ENCODE measurements at places on chromosomes 6 and 20.

DNA sequence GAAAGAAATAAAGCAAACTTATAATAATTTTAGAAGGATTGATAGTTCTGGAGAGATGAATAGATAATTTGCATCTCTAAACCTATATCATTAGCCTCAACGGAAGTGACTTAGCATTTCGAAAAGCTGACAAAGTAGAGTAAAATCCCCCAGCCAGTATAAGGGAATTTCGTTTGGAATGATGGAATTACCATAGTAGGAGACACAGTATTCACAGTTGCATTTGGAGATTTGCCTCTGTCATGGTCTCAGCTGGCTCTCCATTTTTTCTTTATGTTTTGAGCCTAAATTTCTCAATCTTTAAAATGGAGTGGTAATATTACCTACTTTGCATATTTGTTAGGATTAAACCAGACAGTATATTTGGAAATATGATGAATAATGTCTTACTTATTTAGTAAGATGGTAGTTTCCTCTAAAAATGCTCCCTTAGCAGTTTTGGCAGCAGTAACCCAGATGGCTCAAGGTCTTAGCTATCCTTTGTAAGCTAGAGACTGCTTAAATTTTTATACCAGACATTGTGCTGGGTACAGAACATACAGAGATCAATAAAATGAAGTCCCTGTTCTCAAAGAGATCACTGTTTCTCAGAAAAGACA, 58.2 kb downstream of the SMAP1 start:
- no peak for DNase-seq

DNA sequence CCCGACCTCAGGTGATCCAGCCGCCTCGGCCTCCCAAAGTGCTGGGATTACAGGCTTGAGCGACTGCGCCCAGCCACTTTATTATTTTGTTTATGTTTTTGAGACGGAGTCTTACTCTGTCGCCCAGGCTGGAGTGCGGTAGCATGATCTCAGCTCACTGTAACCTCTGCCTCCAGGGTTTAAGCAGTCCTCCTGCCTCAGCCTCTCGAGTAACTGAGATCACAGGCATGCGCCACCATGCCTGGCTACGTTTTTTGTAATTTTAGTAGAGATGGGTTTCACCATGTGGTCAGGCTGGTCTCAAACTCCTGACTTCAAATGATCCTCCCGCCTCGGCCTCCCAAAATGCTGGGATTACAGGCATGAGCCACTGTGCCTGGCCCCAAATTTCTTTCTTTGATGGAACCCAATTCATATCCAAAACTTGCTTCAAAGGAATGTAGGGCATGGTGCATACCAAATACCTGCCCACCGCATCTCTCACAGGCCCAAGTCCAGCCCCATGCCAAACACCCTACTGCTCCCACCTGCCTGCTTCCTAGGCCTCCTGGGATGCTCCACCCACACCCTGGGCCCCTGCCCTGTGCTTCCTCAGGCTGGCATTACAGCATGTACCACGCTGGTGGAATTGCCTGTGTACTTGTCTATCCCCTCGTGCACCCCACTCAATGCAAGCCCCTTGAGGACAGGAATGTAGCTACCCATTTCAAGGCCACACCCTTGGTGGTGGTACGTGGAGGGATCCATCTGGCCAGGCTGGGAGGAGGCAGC, 4.9 kb upstream of the HMGA1 start:
- DNase-seq: no peak

DNA sequence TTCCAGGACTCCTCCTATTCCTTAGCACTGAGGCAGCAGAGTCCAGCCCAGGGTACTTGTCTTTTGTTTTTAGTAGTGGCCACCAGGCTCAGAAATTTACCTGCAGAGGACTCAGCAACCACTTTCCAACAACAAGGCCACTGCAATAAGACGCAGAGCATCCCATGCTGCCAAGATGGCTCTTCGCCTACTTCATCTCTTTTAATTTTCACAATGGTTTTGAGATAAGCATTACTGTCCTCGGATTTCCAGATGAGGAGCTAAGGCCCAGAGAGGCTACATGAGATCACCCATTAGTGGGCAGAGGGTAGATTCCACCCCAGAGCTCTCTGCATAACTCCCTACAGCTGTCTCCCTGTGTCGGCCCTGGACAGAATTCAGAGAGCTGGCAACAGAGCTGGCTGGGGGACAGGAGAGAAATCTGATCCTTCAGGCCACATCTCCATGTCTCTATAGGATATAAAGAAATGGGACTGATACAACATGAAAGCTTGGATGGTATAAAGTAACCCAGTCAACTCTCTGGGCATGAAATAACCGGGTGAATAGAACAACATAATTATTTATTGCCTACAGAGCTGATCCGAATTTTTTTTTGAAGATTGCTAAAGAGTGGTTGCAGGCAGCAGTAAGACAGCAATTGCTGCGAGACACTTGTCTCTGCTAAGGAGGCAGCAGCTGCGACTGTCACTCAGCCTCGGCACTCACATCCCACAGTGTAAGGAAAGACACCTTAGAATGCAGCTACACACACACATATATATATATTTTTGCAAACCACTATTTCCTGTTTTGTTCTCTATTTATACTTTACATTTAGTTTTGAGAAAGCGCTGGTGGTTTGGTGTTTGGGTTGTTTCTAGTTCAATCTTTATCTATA, 37.2 kb downstream of the SCML4 start:
- peak; percentile 55 for DNase-seq

- DNase-seq: no peak
These were observed 207.5 kb downstream of the HIVEP2 start for GRCh38 chr6:142737368-142738034.

- no peak for DNase-seq
These were observed 72.9 kb upstream of the MYL9 start for GRCh38 chr20:36468149-36469000.

DNA sequence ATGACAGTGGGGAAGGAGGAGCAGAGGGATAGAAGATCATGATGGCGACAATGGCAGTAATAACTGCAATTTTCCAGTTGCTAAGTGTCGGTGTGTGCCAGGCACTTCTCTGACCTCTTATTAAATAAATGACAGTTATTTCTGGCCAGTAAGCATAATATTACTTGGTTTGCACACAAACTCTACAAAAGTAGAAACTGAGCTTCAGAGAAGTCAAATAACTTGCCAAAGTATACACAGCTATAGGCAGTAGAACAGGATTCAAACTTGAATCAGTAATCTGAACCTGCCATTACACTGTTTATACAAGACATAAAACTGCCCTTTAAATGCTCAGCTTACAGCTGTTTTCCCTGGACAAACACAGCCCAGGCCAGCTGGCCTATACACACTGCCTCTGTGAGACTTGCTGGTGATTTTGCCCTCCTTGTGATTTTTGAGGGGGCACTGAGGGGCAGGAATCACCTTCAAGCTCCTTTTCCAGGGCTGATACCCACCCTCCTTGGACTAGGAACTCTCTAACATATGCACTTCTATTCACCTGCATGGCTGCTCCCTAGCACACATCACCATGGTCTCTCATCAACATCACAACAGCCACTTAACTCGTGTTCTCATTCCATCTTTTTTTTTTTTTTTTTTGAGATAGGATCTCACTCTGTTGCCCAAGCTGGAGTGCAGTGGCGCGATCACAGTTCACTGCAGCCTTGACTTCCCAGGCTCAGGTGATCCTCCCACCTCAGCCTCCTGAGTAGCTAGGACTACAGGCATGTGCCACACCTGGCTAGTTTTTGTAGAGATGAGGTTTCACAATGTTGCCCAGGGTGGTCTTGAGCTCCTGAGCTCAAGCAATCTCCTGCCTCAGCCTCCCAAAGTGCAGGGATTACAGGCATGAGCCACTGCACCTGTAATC, 63.6 kb downstream of the SLC23A2 start:
- no peak for DNase-seq

DNA sequence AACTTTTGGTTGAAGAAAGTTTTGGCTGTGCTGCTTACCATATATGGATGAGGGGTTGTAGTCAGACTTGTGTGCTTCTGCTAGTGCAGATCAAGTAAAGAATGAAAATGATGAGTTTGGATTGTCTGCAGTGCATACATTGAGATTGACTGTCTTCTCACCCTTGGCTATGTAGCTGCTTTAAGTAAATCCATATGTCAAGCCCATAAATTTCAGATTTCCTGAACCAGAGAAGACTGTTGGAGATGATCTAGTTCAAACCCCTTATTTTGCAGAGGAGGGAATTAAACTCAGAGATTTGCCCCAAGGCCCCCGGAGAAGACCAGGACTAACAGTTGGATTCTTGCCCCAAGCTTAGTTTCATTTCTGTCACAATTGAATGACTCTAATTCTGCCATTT, 67.2 kb downstream of the PKIB start:
- DNase-seq: no peak

- DNase-seq: no peak
These were observed 113.9 kb downstream of the ELOVL4 start for GRCh38 chr6:79833264-79833963.

DNA sequence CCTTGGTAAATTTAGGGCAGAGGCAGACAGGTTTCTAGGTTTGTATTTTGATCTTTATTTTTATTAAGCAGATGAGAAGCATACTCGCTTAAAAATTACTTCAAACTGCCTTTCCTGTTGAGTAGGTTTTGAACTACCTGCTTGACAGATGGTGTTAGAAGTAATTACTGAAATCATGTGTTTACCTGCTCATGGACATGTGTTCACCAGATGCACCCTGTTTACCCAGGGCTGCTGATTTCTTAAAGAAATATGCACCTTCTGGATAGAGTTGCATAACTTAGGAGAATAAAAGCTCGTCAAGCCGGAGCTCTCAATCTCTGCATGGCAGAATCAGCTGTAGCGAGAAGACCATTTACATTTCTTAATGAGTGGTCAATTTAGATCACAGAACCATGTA, 165.1 kb downstream of the CDKAL1 start:
- no peak for DNase-seq

DNA sequence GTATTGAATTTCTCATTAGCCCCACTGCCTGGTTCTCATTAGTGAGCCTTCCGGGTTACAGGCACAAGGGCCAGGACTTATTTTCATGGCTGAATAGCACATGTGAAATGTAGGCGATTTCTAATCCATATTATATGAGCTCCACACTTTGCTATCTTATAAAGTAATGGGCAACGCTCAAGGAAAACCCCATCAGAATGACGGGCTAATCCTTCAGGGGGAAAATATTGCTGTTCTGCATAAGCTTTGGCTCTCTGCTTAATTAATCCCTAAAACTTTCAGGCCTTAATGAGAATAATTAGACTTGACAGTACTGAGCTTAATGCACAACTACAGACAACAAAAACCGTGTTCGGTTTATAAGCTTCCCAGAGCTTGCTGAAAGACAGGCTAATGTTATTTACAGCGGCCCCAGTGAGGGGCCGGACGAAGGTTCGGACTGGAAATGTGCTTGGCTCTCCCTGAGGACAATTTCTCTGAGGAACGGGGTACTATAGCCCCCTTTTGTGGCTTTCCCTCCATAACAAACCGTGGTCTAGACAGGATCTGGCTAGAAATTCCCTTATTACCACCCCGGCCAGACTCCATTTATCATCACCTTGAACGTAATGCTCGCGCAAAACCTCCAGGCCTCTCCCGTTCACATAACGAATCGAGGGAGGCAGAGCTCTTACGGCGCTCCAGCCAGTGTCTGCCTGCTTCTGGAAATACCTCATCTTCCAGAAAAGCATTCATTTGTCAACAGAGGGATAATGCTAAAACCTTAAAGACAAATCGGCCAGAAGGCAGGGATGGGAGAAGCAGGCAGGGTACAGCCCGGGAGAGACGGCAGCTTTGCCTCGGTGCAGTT, 164.5 kb downstream of the CD83 start:
- DNase-seq: no peak

- DNase-seq: no peak
These were observed 37.0 kb upstream of the POU3F2 start for GRCh38 chr6:98797217-98797994.

DNA sequence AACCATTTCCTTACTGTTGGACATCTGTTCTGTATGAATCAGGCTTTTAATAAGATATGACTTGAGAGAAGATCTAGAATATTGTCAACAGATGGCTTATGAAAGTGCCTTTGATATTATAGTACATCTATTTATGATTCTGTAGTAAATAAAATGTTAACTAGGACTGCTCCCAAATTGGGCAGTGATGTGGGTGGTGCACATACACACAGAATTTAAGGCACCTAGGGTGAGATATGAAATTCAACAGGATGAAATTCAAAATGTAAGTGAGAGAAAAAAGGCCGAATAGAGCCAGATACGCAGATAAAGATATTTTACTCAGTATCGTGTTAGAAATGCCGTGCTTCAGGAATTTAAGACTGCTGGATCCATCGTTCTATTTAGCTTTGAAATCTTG, 26.3 kb downstream of the FAM50B start:
- no peak for DNase-seq

All from CD4-positive, alpha-beta T cell treated with Interleukin-1 beta for 1 hour (primary cell).